ENCODE measurements at places on chromosomes 3 and 15.
A peak's percentile ranks its signal among the peaks of the same experiment; 100 is the strongest.

- H3K4me1 ChIP-seq = no peaks in the 10 kb centered on the region
- H3K36me3 ChIP-seq = no peaks in the 10 kb centered on the region
- DNase-seq = peak; percentile 54
- H3K27ac ChIP-seq = no peak overlapping the region
- no peak overlapping the region for H3K4me3 ChIP-seq
Observed at GRCh38 chr3:141308588-141309218, 59.6 kb upstream of the ZBTB38 start.

GRCh38 chr3:46890132-46890531 lies 12.6 kb downstream of the PTH1R start:
- DNase-seq = peak; percentile 26
- no peaks in the 10 kb centered on the region for H3K36me3 ChIP-seq
- H3K27me3 ChIP-seq = no peaks in the 10 kb centered on the region
- H3K4me3 ChIP-seq = no peak overlapping the region
- H3K27ac ChIP-seq = no peak overlapping the region

GRCh38 chr3:140344601-140345205 lies 333.2 kb upstream of the TRIM42 start:
- no peak for DNase-seq
- no peak overlapping the region for H3K4me3 ChIP-seq
- no peaks in the 10 kb centered on the region for H3K27me3 ChIP-seq
- H3K4me1 ChIP-seq = no peaks in the 10 kb centered on the region
- H3K27ac ChIP-seq = no peak overlapping the region

- H3K4me3 ChIP-seq = no peak overlapping the region
- no peaks in the 10 kb centered on the region for H3K4me1 ChIP-seq
- H3K36me3 ChIP-seq = no peaks in the 10 kb centered on the region
- H3K27ac ChIP-seq = no peak overlapping the region
- no peaks in the 10 kb centered on the region for H3K27me3 ChIP-seq
Observed at GRCh38 chr3:26365706-26366105, 256.9 kb upstream of the LRRC3B start.

DNA sequence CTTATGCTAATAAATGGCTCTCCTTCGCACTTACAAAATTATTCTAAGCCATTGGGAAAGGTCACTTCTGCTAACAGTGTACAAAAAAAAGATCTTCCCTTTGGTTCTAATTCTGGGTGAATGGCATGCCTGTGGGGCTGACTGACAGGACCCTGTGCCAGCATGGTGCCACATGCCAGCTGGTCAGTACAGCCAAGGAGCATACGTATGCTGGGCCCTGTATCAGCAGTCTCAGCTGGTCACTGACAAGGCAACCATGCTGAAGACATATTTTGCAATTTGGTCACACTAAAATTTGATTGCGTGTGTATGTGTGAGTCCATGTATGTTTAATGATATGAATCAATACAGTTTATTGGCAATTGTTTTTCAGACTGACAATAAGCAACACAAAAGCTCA lies 246.1 kb downstream of the TBL1XR1 start:
- H3K27me3 ChIP-seq = no peaks in the 10 kb centered on the region
- H3K4me3 ChIP-seq = no peak overlapping the region
- H3K36me3 ChIP-seq = no peaks in the 10 kb centered on the region
- no peak overlapping the region for H3K27ac ChIP-seq
- peaks cover 14% of the 10 kb centered on the region for H3K4me1 ChIP-seq

GRCh38 chr15:70262171-70262570 lies 164.5 kb upstream of the TLE3 start:
- H3K27ac ChIP-seq = no peak overlapping the region
- no peaks in the 10 kb centered on the region for H3K36me3 ChIP-seq
- no peak overlapping the region for H3K4me3 ChIP-seq
- DNase-seq = no peak
- H3K4me1 ChIP-seq = peaks cover 13% of the 10 kb centered on the region

GRCh38 chr15:62280625-62281024 lies 115.5 kb upstream of the C2CD4B start:
- H3K4me3 ChIP-seq = no peak overlapping the region
- no peaks in the 10 kb centered on the region for H3K36me3 ChIP-seq
- no peaks in the 10 kb centered on the region for H3K4me1 ChIP-seq
- H3K27ac ChIP-seq = no peak overlapping the region
- peaks cover 32% of the 10 kb centered on the region for H3K27me3 ChIP-seq

- H3K4me1 ChIP-seq = no peaks in the 10 kb centered on the region
- no peaks in the 10 kb centered on the region for H3K27me3 ChIP-seq
- DNase-seq = no peak
- H3K4me3 ChIP-seq = no peak overlapping the region
Observed at GRCh38 chr3:113329757-113330156, 111.5 kb downstream of the CFAP44 start.

DNA sequence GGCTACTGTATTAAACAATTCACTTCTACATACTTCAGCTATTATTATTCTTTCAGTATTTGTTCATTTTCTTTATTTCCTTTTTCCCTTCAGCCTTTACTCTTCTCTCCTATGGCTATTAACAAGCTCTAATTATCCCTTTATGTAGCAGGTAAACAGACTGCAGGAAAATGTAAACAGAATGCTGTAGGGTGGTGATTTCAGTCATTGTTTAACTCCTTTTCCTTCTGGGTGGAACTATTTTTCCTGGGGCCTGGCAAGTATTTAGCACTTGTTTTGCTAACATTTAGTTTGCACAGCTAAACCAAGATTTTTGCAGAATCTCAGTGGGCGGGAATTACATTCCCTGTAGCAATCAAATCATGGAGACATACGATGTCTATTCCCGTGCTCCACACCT lies 14.4 kb downstream of the RARB start:
- no peaks in the 10 kb centered on the region for H3K27me3 ChIP-seq
- no peak overlapping the region for H3K4me3 ChIP-seq
- no peaks in the 10 kb centered on the region for H3K4me1 ChIP-seq
- no peak for DNase-seq

DNA sequence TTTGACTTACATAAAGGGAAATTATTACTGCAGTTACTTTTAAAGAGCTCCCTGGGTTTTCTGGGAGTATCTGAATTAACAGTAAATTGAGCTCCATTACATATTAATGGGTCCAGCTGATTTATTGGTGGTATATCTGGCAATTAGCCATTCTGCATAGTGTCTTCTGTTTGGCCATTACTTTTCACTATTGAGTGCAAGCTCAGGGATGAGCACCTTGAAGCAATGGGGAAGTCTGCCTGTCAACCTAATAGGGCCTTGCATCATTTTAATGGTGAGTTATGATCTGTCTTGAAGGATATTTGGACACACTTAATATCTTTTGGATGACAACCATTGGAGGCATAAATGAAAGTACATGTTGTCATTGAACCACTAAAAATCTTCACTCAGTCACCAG lies 73.8 kb downstream of the MFSD1 start:
- no peak for DNase-seq
- no peaks in the 10 kb centered on the region for H3K4me1 ChIP-seq
- H3K27ac ChIP-seq = no peak overlapping the region
- H3K36me3 ChIP-seq = no peaks in the 10 kb centered on the region
- no peak overlapping the region for H3K4me3 ChIP-seq
- no peaks in the 10 kb centered on the region for H3K27me3 ChIP-seq

DNA sequence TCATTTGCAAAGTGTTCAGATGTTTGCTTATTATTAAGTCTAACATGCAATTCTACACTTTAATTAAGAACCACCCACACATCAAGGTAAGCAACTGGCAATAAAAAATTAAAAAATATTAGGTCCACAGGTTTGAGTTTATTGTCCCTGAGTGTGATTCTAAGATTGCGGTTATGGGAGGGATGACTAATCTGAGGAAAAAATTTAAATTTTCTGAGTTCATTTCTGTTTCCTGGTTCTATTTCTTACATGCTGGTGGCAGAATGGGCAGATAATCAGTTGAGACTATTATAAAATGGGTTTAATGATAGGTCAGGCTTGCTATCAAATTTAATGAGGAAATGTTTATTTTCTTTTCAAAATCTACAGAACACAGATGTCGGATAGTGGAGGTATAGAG lies 105.9 kb downstream of the TP63 start:
- H3K36me3 ChIP-seq = no peaks in the 10 kb centered on the region
- no peak for DNase-seq
- H3K27me3 ChIP-seq = no peaks in the 10 kb centered on the region
- no peaks in the 10 kb centered on the region for H3K4me1 ChIP-seq
- H3K27ac ChIP-seq = no peak overlapping the region

DNA sequence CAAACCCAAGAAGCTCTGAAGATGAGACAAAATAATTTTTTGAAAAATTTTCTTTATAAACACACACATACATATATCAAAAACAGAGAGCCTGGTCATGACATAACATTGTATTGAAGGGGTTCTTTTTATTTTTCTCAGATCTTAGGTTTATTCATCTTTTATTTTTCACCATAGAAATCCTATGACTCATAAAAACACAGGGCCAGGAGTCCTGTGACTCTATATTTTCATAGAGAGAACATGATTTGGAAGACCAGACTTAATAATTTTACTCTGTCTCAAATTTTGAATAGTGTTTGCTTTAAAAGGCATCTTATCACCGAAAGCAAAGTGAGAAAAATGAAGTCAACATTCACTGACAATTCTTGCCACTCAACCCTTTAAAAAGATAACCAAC lies 57.7 kb downstream of the SUCNR1 start:
- no peaks in the 10 kb centered on the region for H3K27me3 ChIP-seq
- H3K27ac ChIP-seq = no peak overlapping the region
- no peaks in the 10 kb centered on the region for H3K36me3 ChIP-seq
- DNase-seq = no peak
- H3K4me1 ChIP-seq = peaks cover 8% of the 10 kb centered on the region
- H3K4me3 ChIP-seq = no peak overlapping the region

DNA sequence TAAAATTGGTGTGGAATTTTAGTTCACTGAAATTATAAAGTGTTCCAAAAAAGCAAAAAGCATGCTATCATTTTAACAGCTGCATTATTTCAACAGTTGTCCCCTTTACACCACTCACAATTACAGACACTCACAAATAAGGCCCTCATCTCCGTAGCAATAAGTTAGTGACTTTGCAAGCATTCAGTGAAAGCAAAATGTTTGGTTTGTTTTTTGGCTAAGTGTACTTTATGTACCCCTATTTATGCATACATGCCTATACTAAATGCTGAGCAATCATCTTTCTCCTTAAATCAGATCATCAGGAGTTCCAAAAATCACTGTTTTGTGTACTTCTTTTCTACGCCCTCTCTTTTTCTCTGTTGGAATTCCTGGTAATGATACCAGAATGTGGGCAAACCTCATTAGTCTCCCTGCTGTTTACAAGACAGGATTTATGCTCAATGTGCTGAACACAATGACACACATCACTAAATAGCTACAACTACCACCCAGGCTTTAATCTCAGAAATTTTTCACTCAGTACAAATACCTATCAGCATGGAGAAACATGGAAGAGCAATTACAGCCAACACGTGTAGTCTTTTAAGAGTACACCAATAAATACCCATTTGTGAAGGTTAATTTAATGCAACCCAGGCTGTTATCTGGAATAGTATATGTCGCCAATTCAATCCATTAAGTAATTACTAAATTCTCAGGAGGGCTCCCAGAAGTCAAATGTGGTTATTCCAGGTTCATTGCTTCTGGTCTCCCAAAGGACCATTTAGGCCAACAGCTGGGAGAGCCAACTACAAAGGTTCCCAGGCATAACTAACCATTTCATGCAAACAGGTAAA lies 12.0 kb downstream of the ALDH1A2 start:
- no peaks in the 10 kb centered on the region for H3K36me3 ChIP-seq
- H3K4me3 ChIP-seq = no peak overlapping the region
- no peaks in the 10 kb centered on the region for H3K4me1 ChIP-seq
- no peak overlapping the region for H3K27ac ChIP-seq

GRCh38 chr3:128456776-128457715 lies 9.6 kb downstream of the DNAJB8 start:
- DNase-seq = no peak
- no peaks in the 10 kb centered on the region for H3K27me3 ChIP-seq
- H3K4me3 ChIP-seq = no peak overlapping the region
- H3K36me3 ChIP-seq = no peaks in the 10 kb centered on the region
- no peak overlapping the region for H3K27ac ChIP-seq

Data from A673 (cell line).